Common myeloid progenitor, CD34-positive (primary cell): ENCODE measurements at places on chromosomes 5 and 9.

GRCh38 chr5:127821896-127822295 lies 118.7 kb downstream of the CCDC192 start:
- no peaks in the 10 kb centered on the region for H3K36me3 ChIP-seq
- no peaks in the 10 kb centered on the region for H3K27me3 ChIP-seq
- H3K4me3 ChIP-seq = no peak overlapping the region
- DNase-seq = peak; percentile 54

GRCh38 chr5:38207343-38207742 lies 51.0 kb upstream of the EGFLAM start:
- DNase-seq = no peak
- H3K36me3 ChIP-seq = no peaks in the 10 kb centered on the region
- no peak overlapping the region for H3K4me3 ChIP-seq
- no peaks in the 10 kb centered on the region for H3K27me3 ChIP-seq

DNA sequence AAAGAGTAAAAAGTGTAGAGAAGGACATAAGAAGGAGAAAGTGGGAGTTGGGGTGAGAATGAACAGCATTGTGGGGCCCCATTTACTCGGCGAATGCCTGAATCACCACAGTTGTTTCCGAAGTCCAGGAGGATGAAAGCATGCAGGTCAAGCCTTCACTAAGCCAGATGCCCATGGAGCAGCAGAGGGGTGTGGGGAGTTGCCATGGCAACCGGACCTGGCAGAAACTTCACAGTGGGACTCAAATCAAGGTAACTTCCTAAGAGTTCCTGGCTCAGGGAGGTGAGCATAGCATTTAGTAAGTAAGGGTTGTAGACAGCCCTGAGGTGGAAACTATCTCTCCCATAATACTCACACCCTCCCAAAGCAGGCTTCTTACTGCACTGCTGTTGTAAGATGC lies 357.1 kb downstream of the TRIM32 start:
- no peaks in the 10 kb centered on the region for H3K27me3 ChIP-seq
- H3K27ac ChIP-seq = no peak overlapping the region
- H3K36me3 ChIP-seq = no peaks in the 10 kb centered on the region
- no peak for DNase-seq

- DNase-seq = no peak
- H3K36me3 ChIP-seq = no peaks in the 10 kb centered on the region
- no peak overlapping the region for H3K4me3 ChIP-seq
- no peak overlapping the region for H3K27ac ChIP-seq
- no peaks in the 10 kb centered on the region for H3K4me1 ChIP-seq
These were observed 203.1 kb upstream of the ARRDC3 start for GRCh38 chr5:91586232-91586631.

GRCh38 chr5:39774605-39775004 lies 349.8 kb upstream of the DAB2 start:
- no peaks in the 10 kb centered on the region for H3K27me3 ChIP-seq
- no peak overlapping the region for H3K4me3 ChIP-seq
- H3K36me3 ChIP-seq = no peaks in the 10 kb centered on the region
- H3K27ac ChIP-seq = no peak overlapping the region
- H3K4me1 ChIP-seq = no peaks in the 10 kb centered on the region
- no peak for DNase-seq

DNA sequence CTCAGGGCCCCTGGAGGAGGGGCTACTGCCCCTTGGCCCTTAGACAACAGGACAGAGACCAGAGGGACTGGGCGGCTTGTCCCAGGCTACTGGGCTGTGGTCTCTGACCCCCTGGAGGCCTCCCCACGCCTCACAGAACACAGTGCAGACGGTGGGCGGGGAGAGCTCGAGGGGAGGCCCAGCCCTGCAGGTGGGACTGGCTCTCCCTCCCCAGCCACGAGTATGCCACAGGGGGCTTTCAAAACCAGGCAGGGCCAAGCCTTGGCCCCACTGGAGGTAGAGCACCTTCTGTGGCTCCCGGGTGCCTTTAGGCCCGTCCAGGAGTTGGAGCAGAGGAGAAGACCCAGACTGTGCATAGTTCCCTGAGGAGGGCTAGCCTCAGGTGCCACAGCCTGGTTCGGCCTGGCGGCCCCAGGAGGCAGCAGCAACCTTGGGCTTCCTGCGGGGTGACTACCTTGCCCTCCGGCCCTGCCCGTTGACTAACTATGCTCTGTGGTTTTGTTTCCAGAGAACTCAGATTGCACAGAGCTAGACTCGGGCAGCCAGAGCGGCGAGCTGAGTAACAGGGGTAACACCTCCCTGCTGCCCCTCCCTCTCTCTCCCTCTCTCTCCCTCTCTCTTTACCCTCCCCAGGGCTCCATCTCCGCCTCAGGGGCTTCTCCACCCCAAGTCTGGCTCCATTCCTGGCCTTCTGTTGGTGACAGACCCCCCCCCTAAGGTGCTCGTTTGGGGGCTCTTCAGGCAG lies 15.5 kb downstream of the CARD19 start:
- no peak overlapping the region for H3K4me3 ChIP-seq
- H3K27me3 ChIP-seq = no peaks in the 10 kb centered on the region

DNA sequence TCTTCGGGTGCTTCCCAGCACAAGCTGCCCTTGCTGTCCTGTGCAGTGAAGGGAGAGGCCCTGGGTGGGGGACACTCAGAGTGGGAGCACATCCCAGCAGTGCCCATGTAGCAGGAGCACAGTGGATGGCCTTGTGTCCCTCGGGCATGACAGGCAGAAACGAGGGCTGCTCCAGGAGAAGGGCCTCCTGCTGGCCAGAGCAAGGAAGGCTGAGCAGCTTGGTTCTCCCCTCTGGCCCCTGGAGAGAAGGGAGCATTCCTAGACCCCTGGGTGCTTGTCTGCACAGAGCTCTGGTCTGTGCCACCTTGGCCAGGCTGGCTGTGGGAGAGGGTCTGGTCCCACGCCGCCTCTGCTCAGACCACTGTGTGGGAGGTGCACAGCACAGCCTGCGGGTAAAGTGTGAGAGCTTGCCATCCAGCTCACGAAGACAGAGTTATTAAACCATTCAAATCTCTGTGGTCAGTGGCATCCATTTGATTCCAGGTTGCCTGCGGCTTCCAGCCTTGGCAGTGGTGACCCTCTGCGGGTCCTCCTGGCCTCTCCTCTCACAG lies 18.3 kb downstream of the FBXW5 start:
- H3K36me3 ChIP-seq = peaks cover 9% of the 10 kb centered on the region
- no peak overlapping the region for H3K27ac ChIP-seq
- H3K27me3 ChIP-seq = no peaks in the 10 kb centered on the region
- no peaks in the 10 kb centered on the region for H3K4me1 ChIP-seq
- no peak for DNase-seq
- no peak overlapping the region for H3K4me3 ChIP-seq

DNA sequence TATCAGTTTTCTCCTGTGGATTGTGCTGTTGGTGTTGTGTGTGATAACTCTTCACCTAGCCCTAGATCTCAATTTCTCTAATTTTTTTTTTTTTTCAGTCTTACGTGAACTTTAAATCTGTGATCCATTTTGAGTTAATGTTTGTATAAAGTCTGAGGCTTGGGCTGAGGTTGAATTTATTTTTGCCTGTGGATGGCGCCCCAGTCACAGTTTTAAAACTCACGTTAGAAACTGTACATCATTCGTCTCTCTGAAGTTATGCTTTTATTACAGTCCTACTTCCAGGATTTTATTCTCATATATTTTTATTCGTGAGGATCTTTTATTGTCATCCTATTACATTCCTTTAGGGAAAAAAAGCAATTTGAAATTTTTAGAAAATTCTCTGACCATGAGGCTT lies 103.1 kb downstream of the EHMT1 start:
- H3K27ac ChIP-seq = no peak overlapping the region
- peaks cover 34% of the 10 kb centered on the region for H3K36me3 ChIP-seq
- no peaks in the 10 kb centered on the region for H3K27me3 ChIP-seq
- no peaks in the 10 kb centered on the region for H3K4me1 ChIP-seq

DNA sequence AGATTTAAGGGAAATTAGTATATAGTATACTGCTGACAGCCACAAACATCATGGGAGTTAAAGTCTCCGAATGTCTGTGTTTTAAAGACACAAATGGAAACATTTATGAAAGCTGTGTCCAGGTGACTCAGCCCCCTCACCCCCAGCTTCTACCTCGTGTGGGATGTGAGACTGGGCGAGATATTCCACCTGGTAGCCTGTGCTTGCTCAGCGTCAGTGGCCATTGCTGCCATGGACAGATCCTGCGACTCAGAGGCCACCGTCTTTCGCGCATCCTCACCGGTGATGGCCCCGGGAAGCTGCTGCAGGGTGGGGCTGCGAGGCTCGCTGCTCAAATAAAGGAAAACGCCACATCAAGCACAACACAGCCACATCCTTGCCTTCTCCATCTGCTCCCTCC lies 31.2 kb upstream of the EXOC3 start:
- no peak for DNase-seq
- no peak overlapping the region for H3K27ac ChIP-seq
- H3K27me3 ChIP-seq = no peaks in the 10 kb centered on the region
- H3K4me1 ChIP-seq = peaks cover 10% of the 10 kb centered on the region
- H3K4me3 ChIP-seq = no peak overlapping the region
- H3K36me3 ChIP-seq = no peaks in the 10 kb centered on the region

- H3K36me3 ChIP-seq = no peaks in the 10 kb centered on the region
- H3K4me1 ChIP-seq = peaks cover 15% of the 10 kb centered on the region
- no peak overlapping the region for H3K4me3 ChIP-seq
- no peaks in the 10 kb centered on the region for H3K27me3 ChIP-seq
- DNase-seq = no peak
- H3K27ac ChIP-seq = no peak overlapping the region
These were observed 8.1 kb upstream of the TENT4A start for GRCh38 chr5:6705088-6705487.

- DNase-seq = no peak
- no peaks in the 10 kb centered on the region for H3K36me3 ChIP-seq
- no peak overlapping the region for H3K27ac ChIP-seq
- H3K27me3 ChIP-seq = peaks cover 36% of the 10 kb centered on the region
- H3K4me3 ChIP-seq = no peak overlapping the region
These were observed 52.6 kb downstream of the EBF1 start for GRCh38 chr5:159047086-159047485.

DNA sequence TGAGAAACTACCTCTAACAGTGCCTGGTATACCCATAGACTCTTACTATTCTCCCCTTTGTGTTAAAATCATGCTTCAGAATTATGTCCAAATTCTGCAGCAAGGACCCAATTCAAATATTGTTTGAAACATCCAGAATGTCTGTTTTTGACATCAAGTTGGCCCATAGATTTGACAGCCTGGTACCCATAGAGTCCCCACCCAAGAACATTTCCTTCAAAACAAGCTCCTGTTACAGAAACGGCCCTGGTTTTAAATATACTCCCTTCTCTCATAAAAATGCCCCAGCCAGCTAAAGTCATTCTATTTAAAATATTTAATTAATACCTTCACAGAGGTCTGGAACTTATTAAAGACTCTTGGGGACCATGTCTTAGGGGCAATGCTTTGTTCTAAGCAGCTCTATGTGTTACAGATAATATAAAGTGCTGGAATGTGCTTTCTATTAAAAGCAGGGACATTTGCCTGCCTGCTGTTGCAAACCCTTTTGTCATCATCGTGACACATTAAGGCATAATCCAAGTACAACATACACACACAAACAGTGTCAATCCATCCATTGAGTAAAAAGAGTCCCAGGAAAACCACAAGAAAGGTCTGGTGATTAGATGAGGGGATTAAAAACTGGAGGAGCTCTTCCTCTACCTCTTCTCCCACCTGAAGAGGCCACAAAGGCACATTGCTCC lies 321.7 kb downstream of the MLLT3 start:
- H3K27ac ChIP-seq = no peak overlapping the region
- H3K4me3 ChIP-seq = no peak overlapping the region
- H3K4me1 ChIP-seq = no peaks in the 10 kb centered on the region

GRCh38 chr5:110018509-110018908 lies 328.8 kb downstream of the MAN2A1 start:
- no peak overlapping the region for H3K4me3 ChIP-seq
- no peaks in the 10 kb centered on the region for H3K4me1 ChIP-seq
- no peaks in the 10 kb centered on the region for H3K27me3 ChIP-seq

DNA sequence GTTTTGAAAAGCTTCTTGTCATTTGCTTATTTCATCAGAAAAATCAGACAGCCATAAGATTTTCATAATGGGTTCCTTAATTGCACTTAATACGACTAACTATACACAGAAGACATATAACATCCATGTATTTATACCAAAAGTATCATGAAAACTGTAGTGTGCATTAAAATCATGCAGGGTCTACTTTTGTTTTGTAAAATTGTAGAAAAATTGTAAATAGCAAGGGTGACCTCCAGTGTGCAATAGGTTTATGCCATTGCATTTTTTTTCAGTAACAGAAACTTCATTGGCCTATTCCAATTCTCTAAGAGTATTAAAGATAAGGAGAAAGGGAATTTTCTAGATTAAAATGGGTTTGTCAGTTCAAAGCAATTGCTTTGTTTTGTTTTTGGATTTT lies 307.6 kb downstream of the KIAA0825 start:
- H3K27ac ChIP-seq = no peak overlapping the region
- no peaks in the 10 kb centered on the region for H3K27me3 ChIP-seq
- DNase-seq = peak; percentile 5

DNA sequence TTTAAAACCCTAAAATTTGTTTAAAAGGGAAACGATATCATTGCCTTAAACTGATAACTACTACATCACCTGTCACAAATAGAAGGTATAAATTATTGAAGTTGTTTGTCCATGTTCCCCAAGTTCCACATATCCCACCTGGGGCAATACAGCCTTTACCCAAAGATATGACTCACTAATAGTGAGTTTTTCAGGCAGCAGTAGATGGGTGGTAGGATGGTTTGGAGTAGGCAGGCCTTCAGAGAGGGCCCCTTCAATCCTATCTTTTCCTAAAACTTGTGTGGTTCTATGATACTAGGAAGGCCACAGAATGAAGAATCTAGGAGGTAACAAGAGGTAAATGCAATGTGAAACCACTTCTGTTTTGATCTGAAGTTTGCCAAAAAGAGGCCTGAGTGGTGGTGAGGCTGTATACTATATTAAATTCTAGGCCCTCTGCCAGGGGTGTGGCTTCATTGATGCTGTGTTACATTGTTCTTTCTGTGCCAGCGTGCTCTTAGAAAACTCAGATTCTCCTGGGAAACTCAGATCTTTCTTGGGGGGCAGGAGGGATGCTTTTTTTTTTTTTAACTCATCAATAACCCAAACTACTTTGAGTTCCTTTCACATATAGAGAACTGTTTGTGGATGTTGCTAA lies 7.2 kb downstream of the CYSTM1 start:
- H3K27ac ChIP-seq = no peak overlapping the region
- H3K27me3 ChIP-seq = no peaks in the 10 kb centered on the region
- H3K36me3 ChIP-seq = no peaks in the 10 kb centered on the region
- H3K4me1 ChIP-seq = peaks cover 6% of the 10 kb centered on the region
- H3K4me3 ChIP-seq = no peak overlapping the region

DNA sequence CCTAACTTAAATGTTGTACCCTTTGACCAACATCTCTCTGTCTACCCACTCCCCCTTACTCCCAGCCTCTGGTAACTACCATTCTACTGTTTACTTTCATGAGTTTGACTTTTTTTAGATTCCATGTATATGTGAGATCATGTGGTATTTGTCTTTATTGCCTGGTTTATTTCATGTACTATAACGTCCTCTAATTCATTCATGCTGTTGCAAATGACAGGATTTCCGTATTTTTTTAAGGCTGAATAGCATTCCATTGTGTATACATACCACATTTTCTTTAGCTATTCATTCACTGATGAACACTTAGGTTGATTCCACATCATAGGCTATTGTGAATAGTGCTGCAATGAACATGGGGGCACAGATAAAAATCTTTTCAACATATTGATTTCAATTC lies 11.8 kb upstream of the NDUFB6 start:
- H3K4me3 ChIP-seq = no peak overlapping the region
- DNase-seq = no peak
- no peak overlapping the region for H3K27ac ChIP-seq
- H3K27me3 ChIP-seq = peaks cover 6% of the 10 kb centered on the region
